Stromal cell of bone marrow (primary cell): ENCODE measurements at places on chromosomes 4 and X.

DNA sequence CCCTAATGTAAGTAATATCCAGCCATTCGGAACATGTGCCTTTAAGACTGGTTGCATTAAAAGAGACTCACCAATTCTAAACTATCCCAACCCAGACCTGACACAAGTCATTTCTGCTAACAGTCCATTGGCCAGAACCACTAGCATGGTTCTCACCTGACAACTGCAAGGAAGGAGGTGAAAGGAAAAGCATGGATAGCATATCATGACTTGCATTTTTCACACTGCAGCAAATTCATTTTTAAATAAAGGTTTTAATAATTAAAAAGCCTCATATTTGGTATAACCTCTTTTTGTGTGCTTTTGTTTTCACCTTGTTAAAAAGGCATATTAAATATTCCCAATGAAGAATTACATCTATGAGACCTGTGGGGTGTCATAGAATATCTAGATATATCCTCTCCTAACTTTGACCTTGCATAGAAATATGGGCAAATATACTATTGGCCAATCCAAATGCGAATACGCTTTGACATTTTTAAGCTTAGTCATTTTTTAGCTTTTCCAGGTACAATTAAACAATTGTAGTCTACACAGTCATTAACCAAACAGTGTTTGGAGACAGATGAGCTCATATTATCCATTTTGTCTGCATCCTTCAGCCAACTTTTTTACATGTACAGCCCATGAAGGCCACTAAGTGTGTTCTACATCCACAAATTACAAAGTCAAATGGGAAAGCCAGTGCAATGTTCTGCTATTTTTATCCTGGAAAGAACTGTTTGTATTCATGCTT is 295.3 kb downstream of the PDGFC start:
- no peak for DNase-seq

DNA sequence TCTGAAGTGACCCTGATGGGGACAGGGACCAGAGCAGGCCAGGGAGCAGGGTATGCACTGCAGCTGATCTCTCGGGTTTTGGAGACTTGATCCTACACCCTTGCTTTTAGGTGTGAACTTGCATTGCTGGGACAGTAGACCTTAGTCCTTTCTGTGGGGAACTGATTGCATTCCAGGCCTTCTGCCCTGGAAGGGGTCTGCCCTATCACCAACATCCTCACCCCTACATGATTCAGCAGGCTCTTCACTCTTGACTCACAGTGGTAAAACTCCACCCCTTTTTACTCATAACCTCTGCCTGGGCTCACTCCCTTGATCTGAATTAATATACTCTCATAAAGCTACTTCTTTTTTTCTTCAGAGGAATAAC is 6.6 kb upstream of the DDX60L start:
- peak; percentile 57 for DNase-seq

DNA sequence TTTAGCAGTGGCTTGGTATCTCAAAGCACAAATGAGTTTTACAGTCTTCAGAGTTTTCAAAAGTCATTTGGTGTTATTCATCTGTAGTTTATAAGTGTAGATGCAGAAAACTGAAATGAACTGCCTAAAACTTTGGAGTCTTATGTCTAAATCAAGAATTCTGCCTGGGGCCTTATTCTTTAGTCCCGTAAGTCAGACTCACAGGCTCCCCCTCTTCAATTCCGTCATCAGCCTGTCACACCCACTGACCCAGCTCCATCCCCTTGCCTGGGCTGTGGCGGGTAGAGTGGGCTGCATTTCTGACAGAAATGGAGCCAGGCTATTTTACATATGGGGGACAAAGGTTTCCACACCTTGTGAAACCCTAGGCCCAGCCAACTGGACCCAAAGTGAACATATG is 44.3 kb downstream of the TSPAN5 start:
- DNase-seq = no peak

GRCh38 chr4:77833126-77833724 is 14.1 kb upstream of the CNOT6L start:
- DNase-seq = no peak

DNA sequence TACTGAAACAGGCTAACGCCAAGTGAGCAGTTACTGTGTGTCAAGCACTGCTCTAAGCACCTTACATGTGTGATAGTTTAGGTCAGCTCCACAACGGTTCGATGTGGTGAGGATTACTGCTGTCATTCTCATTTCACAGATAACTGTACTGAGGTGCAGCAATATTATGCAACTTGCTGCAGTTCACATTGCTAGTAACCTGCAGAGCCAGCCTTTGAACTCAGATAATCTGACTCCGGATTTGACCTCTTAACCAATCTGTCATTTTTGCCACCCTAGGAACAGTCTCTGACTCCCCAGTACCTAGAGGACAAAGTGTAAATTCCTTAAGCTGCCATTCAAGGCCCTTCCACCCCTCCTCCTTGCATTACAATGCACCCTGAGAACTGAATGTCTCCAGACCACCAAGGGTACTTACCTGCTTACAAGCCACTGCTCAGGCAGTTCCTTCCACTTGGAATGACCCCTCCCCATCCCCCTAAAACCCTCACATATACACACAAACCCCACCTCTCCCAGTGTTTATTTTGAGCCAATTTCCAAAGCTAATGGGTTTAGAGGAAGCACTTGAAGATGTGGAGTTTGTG is 24.9 kb downstream of the EFNB1 start:
- DNase-seq = no peak

- no peak for DNase-seq
These were observed 349.8 kb upstream of the CPEB2 start for GRCh38 chr4:14652522-14652921.

GRCh38 chr4:949656-950055 is 17.4 kb downstream of the TMEM175 start:
- no peak for DNase-seq

GRCh38 chr4:32932156-32932555 is 2212.0 kb downstream of the PCDH7 start:
- DNase-seq = no peak

DNA sequence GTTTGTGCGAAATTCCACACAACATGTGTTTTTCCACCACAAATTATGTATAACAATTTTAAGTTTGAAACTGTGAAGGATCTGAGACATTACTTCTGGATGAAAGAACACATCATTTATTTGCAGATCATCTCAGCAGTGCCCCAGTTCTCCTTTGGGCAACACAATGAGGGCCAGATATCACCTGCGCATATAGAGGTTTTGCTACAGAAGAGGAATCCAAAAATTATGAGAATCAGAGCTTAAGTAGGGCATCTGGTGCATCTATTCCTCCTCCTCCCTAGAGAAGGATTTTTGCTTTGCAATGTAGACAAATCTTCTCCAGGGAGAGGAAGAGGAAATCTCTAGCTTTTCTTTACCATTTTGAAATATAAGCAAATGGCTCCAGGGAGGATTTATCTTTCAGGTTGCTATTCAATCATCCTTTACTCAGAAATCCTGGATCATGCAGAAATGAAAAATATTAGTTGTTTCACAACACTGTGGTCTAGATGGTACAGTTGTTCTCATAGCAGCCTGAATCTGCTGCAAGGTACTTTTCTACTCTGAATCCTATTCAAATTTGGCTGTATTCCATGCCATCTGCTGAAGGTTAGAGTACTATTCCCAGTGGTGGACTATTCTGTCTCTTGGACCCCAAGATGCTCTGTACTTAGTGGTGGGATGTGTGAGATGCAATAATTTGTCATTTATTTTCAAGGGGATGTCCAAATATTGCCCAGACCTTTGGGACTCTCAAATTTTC is 132.1 kb downstream of the SNCA start:
- no peak for DNase-seq

DNA sequence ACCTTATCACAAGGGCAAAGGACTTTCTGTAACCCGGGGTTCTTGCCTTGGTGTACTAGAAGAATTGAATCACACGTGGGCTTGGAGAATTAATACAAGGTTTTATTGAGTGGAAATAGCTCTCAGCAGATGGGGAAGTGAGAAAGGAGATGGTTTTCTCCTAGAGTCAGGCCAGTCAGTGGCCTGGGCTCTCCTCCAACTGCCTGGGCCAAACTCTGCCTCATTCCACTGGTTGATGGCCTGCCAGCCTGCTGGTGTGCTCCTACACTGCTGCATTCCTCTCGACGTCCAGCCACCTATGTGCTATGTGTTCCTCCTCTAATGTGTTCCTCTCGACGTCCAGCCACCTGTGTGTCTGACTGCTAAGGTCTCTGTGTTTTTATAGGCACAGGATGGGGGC is 35.3 kb upstream of the SPIN2A start:
- DNase-seq = no peak

GRCh38 chr4:85928775-85929591 is 430.9 kb downstream of the MAPK10 start:
- DNase-seq = no peak

GRCh38 chr4:82415922-82416365 is 14.3 kb downstream of the HNRNPDL start:
- DNase-seq = no peak

GRCh38 chr4:168634276-168634802 is 137.5 kb downstream of the PALLD start:
- peak; percentile 83 for DNase-seq

GRCh38 chrX:30495468-30495867 is 82.1 kb downstream of the TASL start:
- no peak for DNase-seq

- DNase-seq = peak; percentile 6
These were observed 144.3 kb downstream of the RTL3 start for GRCh38 chrX:78514852-78515251.

GRCh38 chr4:37767546-37767945 is 58.9 kb upstream of the PGM2 start:
- DNase-seq = no peak

DNA sequence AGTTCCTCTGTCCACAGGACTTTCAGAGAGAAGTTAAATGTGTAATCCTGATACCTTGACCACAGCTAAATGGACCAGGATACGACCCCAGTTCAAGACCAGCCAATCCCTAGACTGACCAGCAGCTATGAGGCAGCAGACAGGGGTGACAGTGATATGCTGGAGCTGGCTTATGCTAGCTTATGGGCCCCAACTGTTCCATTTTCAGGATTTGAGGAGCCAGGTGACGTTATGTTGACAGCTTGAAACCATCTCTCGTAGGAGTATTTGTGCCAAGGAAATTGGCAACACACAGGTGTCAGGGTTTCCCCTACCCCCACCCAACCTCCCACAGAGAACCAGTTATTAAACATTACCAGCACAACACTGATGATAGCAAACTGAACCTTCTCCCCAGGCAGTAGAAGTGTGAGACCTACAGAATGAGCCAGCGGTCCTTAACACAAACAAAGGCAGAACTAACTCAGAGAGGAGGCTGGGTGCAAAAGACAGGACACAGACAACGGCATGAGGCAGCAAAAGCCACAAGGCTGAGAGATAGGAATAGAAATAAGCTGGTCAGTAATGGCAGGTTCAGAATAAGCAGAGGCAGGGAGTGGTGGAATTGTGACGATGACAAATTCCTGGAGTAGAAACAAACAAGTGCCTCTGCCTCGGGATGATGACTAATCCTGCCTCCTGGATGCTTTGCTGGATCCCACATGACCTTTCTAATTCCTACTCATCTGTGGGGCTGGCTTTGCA is 85.6 kb upstream of the CPEB2 start:
- DNase-seq = peak; percentile 57

DNA sequence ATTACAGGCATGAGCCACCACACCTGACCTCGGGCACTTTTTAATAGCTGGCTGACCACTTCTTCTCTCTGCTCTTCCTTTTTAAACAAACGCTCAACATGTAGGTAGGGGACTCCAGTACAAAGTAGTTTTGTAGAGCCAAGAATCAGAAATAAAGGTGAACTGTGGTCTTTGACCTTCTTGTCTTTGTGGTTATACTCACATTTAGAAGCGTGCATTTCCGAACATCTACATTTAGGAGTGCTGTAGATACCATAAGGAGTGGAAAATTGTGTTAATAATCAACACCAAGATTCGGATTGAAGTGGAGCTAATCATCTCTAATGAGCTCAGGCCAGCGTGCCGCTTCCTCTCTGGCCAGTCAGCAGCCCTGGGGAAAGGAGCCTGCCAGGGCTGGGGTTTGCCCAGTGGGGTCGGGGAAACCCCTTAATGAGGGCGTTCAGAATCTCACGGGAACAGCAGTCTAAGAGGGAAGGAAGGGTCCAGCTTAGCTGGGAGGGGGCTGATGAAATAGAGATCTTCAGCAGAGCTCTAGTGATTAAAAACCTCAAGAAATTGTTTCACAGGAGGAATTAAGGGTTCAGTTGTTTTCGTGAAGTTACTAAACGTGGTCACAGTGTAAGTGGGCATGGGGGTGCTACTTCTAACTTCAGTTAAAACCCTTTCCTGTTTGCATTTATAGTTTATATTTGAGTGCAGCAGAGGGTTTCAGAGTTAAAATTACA is 81.2 kb downstream of the GAB1 start:
- no peak for DNase-seq

GRCh38 chr4:186169333-186169944 is 21.9 kb upstream of the CYP4V2 start:
- DNase-seq = no peak

- DNase-seq = no peak
These were observed 5.6 kb upstream of the TXK start for GRCh38 chr4:48139691-48140090.

DNA sequence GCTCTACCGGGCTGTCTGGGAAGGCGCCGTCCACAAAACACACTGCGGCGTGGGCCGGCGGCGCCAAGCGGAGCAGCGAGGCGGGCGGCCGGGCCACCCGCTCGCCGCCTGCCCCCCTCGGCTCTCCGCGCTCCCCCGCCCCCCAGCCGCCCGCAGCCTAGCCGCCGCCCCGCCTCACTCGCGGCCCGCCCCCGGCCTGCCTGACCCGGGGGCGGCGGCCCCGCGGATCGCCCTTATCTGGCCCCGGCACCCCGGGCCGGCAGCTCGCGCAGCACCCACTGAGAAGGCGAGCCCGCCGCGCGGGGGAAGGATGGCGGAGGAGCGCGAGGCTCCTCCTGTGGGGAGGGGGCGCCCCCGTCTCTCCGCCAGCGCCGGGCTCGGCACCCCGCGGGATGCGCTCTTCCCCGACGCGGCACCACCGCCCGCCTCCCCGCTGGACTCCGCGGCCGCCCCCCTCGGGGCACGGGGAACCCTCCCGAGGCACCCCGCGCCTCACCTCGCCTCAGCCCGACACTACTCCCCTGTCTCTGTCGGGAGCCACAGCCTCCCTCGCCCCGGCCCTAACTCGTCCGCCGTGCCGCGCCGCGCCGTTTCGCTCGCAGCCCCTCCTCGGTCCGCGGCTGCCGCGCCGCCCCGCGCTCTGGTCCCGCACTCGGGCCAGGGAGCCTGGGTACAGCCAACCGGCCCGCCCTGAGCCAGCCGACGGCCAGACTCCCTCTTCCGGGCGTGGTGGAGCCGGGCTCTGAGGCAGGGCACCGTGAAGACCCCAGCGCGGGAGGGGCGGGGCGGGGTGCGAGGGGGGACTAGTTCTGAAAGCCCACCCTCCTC is 566 bp downstream of the ATP11C start:
- DNase-seq = peak; percentile 19

DNA sequence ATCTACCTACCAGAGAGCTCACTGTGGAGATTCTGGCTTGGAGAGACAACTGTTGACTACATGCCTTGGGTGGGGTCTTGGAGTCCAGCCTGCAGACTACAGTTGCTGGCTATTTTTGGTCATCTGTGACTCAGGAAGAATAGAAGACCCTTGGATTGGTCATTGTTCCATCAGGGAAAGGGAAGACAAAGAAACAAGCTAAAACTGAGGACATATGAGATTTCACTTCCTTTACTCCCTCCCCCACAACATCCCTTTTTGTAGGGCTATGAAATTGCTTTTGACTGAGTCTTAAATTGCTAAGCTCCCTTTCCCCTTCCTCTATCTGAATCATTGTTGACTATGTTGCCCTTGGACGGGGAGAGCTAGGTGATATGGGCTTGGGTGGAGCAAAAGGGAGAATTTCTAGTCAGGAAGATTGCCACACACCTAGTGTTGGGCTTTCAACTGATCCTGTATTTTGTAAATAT is 11.7 kb downstream of the MSN start:
- no peak for DNase-seq
